CD4-positive, alpha-beta T cell treated with Interleukin-1 beta for 1 hour (primary cell): ENCODE measurements at places on chromosomes 5 and 9.

DNA sequence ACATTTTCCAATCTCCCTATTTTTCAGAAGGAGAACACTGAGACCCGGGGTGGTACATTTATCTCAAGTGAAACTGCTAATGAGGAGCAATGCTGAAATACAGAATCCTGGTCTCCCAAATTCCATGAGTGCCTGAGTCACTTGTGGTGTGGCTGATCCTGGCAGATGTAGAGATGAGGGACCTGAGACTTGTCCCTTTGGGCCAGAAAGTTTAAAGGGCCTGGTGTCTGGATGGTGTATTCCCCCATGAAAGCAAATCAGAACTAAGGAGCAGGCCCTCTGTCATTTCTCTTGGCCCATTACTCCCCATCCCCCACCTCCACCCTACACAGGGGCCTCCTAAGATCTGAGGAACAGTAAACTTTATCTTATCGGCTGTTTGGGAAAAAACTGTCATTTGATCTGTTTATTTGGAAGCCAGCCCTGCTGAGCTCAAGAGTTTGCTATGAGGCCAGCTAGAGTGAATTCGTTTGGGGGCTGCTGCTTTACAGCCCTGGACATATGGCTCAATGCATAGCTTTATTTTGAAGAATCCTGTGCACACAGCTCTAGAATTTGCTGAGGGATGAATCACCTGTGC lies 140.3 kb downstream of the LHFPL2 start:
- DNase-seq = no peak

DNA sequence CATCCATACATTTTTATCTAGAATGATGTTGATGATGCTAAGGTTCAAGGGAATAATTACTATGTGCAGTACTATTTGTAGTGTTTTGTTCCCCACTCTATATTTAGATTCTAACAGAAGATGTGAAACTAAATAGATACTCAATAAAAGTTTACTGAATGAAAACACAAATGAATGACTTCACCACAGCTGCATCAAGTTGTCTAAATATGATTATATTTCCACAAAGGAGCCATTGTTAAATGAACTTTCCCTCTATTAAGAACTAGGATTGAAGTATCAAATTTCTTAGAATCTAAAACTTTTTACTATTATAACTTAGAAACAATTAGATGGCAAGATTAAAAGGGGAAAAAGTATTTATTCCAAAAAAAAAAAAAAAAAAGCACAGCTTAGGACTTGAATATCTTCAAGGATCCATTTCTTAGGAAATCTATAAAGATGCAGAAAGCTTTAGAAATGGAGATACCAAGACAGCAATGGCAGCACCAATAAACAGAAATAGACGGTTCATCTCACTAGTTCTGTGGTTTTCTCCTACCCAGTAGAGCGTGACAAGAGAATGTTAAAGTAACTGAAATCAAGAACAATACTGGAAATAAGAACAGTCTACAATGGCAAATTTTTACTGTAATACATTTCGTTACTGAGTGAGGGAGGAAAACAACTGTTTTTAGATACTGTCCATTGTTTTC lies 347.6 kb downstream of the EBF1 start:
- no peak for DNase-seq

GRCh38 chr5:11166923-11167322 lies 405.9 kb upstream of the DAP start:
- DNase-seq = no peak

- no peak for DNase-seq
These were observed 68.0 kb upstream of the FANCC start for GRCh38 chr9:95385521-95385920.

DNA sequence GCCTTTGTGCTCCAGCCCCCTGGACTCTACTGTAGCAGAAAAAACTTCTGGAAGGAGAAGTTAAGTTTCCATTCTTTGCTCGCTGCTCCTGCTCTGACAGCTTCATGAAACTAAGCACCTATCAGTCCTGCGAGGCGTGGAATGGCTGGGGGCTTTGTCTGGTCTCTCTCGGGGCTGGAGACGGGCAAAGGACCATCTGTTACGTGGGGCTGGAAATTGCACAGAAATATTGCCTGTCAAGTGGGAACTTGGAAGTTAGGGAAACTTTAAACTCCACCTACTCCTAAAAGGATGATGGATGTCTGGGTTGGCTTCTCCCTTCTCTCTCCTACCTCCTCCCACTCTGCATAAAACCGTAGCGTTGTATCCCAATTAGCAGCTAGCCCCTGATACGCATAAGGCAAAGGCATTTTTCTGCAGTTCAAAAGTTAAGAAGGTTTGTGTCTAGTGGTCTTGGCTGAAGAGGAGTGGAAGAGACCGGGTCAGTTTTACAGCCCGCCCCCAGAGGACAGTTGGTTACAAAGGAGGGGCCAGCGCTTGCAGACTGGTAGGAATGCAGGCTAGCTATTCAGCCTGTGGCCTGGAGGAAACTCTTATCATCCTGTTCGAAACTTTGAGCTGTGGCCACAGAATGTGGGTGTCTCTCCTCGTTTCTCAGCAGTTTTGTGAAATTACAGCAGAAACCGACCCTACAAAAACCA lies 1.3 kb downstream of the FBXL7 start:
- no peak for DNase-seq

- no peak for DNase-seq
These were observed 201.5 kb upstream of the S1PR3 start for GRCh38 chr9:88789785-88790184.

DNA sequence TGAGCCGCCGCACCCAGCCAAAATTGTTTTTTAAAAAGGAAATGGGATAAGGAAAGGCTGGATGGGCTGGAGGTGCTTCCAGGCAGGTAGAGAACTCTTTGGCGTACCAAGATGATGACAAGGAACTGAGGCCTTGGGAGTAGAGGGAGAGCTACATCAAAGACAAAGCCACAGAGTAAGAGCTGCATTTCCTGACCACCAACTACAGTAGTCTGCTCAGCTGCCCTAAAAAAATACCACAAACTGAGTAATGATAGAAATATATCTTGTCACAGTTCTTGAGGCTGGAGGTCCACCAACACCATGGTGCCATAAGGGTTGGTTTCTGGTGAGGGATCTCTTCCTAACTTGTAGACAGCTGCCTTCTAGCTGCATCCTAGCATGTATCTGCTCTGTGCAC lies 8.2 kb downstream of the OR1K1 start:
- no peak for DNase-seq

DNA sequence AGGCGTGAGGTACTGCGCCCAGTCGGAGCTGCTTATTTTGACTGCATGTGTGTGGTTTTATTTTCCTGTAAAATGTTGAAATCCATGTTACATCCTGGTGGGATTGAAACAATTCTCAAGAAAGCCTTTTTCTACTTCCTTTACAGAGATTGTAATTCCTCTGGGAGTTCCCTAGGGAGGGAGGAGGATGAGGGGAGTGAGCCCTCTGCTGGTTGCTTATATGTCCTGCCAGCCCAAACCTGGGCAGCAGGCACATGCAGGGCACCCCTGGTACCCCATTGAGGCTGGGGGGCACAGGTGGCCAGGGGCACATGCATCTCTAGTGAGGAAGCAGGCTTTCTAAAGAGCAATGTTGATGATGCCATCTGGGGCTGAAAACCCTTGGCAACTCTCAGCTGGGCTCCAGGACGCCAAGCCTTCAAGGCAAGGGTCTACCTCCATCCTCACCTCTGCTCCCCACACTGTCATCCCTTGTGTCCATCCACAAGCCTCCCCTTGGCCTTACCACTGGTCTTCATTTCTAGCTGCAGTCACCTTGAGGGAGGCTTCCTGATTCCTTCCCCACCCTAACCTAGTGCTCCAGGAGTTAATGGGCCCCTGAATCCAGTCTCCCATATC lies 84.7 kb upstream of the TNFSF8 start:
- no peak for DNase-seq

DNA sequence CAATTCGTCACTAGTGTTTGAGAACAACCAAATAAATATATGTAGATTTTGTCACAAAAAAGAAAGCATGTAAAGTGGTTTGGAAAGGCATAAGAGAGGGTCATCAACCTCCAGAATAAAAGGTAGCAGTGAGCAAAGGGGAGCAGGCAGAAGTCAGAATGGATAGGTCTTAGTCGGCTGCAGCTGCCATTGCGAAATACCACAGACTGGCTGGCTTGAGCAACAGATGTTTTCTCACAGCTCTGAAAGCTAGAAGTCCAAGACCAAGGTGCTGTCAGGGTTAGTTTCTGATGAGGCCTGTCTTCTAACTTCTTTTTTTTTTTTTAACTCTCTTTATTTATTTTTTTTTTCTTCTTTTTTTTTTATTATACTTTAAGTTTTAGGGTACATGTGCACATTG lies 208.1 kb upstream of the PIK3R1 start:
- DNase-seq = peak; percentile 35

- DNase-seq = no peak
These were observed 634.2 kb downstream of the BNC2 start for GRCh38 chr9:16236311-16236710.

GRCh38 chr9:76628155-76628554 lies 136.1 kb upstream of the PCA3 start:
- no peak for DNase-seq

- no peak for DNase-seq
These were observed 128.7 kb downstream of the TRIM32 start for GRCh38 chr9:116815835-116816234.

DNA sequence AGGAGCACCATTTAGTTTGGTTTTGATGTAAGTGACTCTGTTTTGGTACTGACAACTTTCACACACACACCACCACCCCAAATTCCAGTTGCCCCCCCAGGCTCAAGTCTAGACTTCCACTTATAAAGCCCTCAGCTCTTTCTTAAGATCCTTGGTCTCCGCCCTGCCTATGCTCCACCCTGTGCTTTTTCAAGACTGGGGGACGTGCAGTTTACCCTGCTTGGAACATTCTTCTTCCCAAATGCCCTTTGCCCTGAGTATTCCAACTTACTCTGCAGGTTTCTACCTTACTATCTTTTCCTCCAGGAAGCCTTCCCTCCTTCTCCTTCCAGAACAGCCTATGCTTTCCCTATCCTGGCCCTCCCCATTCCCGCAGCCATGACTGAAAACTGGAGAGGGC lies 1.5 kb upstream of the TRIM14 start:
- DNase-seq = no peak

GRCh38 chr5:82295144-82295543 lies 17.0 kb upstream of the RPS23 start:
- no peak for DNase-seq

- peak; percentile 33 for DNase-seq
These were observed 23.9 kb downstream of the C5orf15 start for GRCh38 chr5:133944263-133945185.

DNA sequence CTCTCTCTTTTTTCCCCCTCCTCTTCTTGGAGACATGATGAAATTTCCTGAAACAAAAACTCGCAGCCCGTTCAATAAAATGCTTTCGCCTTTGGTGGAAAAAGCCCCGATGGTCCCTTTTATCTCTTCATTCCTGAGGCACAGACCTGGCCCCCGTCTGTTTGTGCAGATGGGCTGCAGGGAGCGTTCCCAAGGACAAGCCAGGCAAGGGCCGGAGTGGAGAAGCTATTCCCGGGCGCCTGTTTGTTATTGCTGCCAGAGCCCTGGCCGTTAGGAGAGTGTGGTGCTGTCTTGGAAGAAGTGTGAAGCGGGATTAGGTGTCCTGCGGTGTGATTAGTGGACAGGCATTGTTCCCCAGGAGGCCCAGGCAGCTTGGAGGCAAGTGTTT lies 71.9 kb downstream of the SMIM23 start:
- DNase-seq = no peak

GRCh38 chr9:137147793-137148160 lies 8.8 kb downstream of the GRIN1 start:
- DNase-seq = no peak

- no peak for DNase-seq
These were observed 362.7 kb downstream of the GADD45G start for GRCh38 chr9:89967527-89967926.

GRCh38 chr5:56245481-56245880 lies 12.4 kb upstream of the ANKRD55 start:
- no peak for DNase-seq

DNA sequence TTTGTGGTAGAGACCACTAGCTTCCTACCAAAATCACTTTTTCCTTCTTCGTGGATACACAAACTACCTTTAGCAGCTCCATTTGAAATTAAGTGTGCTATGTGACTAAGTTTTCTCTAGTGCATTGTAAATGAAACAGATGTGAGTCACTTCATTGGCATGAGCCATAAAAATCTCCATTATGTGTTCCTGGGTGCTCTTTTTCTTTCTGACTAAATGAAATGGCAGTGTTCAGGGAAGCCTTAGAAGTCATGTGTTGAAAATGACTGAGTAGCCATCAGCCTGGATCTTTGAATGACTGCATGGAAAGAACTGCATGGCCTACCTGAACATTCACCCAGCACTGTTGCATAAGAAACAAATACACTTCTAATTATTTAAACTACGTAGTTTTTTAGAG lies 107.9 kb downstream of the NDUFAF2 start:
- DNase-seq = no peak

DNA sequence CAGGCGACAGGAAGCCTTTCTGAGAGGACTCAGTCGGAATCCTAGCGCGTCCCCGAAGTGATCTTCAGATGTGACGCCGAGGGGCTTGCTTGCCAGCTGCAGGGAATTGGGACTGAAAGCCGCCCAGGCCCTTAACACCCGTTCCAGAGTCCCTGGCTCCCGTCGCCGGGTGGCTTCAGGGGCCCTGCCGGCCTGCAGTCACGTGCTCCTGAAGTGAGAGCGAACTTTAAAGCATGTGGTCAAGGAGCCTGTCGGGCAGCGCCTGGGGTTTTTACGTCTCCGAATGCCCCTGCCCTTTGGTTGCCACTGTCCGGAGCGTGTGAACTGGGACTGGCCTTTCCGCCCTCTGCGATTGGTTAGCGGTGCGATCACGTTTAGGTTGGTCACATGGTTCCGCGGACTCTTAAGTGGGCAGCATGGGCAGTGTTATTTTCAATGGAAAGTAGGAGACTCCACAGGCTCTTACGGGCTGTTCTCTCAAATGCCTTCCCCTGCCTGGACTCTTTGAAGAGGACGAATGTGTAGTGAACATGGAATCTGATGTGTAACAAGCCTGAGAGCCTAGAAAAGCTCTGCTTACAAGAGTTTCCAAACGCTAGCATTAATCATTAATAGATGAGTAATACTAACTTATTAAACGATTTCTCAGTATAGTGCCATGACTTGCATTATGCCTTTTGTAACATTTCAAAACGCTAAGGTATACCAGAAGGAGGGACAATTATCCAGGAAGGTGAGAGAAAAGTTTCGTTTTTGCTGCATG lies 1.9 kb downstream of the VLDLR start:
- DNase-seq = no peak

GRCh38 chr5:133466556-133467334 lies 145.6 kb downstream of the FSTL4 start:
- DNase-seq = no peak

DNA sequence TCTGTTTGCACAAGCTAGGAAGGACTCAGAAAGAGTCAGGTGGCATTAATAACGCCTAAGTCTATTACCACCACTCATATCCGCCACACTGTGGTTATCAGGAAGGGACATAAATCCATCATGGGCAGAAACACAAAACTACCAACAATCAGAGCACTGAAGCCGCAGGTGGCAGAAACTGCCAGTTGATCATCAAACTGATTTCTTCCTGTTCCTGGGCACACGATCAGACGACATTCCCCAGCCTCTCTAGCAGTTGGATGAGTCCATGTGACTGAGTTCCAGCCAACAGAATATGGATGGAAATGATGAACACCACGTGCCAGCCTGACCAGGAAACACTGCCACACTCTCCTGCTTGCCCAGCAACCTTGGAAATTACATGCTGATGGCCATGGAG lies 181.7 kb downstream of the ELAVL2 start:
- DNase-seq = no peak

GRCh38 chr5:72064801-72065570 lies 42.3 kb upstream of the MAP1B start:
- DNase-seq = no peak
